ENCODE measurements at places on chromosomes 3 and 15.

- peak; percentile 35 for DNase-seq
Observed at GRCh38 chr3:17605032-17605431, 137.4 kb downstream of the TBC1D5 start.

DNA sequence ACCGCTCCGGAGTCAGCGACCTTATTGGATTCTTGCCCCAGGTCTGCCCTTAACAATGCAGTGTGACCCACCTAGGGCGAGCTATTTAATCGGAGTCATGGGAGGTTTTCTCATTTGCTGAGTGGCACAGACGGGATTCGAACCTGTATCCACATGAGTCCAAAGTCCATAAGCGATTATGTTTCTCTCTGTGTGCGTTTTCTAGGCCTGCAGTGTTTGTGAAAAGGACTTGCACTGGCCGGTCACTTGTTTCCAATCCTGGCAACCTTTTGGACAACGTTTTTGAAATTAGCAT, 691 bp upstream of the HDGFL3 start:
- no peak for DNase-seq

DNA sequence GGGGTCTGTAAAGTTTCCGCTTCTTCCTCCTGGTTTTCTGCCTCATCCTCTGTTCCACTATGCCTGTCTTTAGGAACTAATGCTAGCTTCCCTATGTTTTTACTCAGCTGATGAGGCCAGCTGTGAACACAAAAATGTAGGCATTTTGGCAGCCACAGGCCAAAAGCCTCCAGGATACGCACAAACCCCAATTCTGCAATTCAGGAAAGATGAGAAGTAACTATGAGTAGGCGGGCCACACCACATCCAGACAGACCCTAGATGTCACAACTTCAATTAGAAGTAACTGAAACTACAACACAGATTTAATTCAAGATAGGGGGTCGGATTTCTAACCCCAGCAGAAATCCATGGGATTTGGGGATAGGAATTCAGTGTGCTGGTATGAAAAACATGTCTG, 11.9 kb downstream of the CA12 start:
- no peak for DNase-seq

GRCh38 chr3:13141991-13142412, 68.8 kb upstream of the IQSEC1 start:
- peak; percentile 17 for DNase-seq

DNA sequence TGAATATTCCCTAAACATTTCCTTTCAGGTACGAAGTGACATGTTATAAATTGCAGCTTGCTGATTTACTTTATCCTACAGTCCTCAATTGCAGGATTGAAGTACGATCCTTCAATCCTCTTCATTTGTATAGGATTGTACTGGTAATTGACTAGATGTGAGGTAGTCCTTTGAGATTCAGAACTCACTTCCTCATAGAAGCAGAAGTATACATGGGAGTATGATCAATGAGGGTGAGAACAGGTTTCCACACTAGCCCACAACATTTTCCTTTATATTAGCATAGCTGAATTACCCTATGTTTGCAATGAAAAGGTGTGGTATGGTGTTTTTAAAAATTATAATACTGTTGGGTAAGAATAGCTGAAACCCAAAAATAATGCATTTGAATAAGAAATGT, 160.0 kb upstream of the UMPS start:
- no peak for DNase-seq

DNA sequence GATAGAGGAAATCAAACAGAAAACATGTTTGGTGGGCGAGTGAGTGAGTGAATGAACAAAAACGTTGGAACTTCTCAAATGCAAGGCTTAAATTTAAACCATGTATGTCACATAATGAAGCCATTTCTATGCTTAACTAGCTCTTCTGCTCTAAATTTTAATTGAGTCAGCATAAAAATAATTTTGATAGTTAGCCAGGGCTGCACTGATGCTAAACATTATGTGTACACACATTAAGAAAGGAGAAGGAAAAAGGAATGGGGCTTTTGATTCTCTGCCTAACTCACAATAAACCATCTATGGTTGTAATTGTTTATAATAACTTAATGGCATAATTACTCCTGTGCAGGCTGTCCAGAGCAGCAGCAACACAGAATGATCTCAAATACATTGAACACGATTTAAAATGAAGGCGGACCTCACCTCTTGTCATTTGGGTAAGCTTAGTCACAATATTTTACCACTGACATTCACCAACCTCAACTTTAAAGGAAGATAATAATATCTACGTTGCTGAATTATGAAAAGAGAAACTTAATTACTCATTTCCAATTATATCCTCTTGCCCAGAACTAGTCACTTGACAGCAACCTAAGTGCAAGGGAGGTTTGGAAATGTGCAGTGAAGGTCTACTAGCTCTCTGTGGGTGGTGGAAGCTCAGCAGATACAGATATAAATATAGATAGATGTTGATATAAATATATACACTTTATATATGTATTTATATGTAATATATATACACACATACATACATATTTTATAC, 318.4 kb upstream of the TRIM42 start:
- no peak for DNase-seq

DNA sequence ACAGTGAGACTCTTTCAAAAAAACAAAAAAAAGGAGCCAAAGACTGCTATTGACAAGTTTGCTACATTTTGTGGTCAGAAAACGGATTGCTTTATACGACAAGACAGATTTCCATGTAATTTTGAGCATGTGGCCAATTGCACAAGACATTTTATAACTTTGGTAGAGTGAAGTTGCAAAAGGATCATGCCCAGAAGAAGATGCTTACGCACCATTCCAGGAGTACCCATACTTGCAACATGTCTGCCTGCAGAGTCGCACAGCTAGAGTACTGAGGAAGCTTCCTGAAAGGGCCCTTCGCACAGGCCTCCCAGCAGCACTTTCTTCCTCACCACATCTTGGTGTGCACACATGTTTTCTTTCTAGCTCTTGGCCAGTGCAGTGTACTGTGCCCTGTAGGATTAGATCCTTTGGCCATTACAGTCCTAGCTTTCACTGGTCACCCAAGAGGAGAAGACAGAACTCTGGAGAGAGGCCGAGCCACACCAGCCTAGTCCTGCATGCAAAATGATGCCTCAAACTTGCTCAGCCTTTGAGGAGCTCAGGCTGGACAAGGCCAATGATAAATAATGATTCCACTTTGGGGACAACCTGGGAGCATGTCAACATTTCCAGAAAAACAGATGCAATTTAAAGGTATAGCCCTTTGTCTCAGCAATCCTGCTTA, 11.7 kb downstream of the CHDH start:
- DNase-seq, result no peak

GRCh38 chr15:101013769-101014675, 94.9 kb downstream of the LRRK1 start:
- DNase-seq, result no peak

GRCh38 chr15:42826251-42826890, 89.4 kb upstream of the CDAN1 start:
- DNase-seq, result no peak

GRCh38 chr15:74433592-74434262, at the start of gene SEMA7A:
SEMA7A (minus strand) TSS chr15:74433958; CDS start chr15:74433918, 40 bp downstream.
- DNase-seq, result peak; percentile 19

DNA sequence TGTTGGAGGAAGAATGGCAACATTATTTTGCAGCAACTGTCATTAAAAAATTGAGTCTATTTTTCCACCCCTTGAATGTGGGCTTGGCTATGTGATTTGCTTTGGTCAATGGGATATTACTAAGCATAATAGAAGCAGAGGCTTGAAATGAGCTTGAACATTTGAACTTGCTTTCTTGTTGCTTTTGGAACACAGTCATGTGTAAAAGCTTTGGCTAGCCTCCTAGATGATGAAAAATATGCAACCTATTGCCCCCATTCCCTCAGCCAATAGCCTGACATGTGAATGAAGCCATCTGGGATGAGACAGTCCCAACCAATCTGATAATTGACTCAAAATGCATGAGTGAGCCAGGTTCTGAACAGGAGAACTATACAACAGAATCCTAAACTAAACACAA, 78.4 kb downstream of the PLSCR2 start:
- peak; percentile 5 for DNase-seq

DNA sequence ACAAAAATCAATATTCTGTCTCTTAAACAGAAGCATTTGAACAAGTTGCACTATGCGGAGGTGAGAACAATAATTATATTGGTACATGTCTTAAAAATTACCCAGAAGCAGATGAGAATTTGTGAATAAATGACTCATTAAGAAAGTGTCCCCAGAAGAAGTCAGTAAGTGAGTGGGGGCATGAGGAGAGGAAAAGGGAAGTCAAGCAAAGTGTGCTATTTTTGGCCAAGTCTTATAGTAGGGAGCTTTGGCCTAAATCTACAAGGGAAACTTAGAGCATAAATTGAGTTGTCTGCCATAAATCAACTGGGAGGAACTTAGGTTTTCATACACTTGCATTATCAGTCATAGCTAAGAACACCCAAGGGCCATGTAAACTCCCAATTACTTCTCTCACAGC, 86.9 kb upstream of the SATB1 start:
- DNase-seq, result no peak

- DNase-seq, result no peak
Observed at GRCh38 chr3:134885877-134886621, 91.0 kb downstream of the EPHB1 start.

- no peak for DNase-seq
Observed at GRCh38 chr3:116939091-116939490, 229.5 kb downstream of the TUSC7 start.

- DNase-seq, result no peak
Observed at GRCh38 chr15:56839641-56840040, 78.8 kb upstream of the TCF12 start.

GRCh38 chr3:25594007-25594502, 70.7 kb downstream of the TOP2B start:
- DNase-seq, result peak; percentile 78

- DNase-seq, result no peak
Observed at GRCh38 chr15:67601073-67601472, 58.6 kb downstream of the MAP2K5 start.

DNA sequence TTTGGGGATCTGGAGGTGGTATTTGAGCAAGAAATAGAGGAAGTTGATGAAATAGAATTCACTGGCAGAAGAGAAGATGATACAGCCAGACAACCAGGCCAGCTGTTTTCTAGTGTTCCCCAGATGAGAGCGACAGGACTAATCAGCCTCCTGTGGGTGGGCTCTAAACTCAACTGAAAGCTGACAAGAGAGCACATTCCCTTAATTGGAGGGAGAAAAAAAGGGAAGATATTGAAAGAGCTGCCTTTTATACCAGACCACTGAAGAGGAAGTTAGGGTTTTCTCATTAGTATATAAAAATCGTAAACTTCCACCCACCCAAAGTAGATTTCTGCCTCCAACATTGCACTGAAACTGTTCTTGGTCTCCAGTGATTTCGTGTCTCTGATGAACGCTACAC, 6.5 kb upstream of the TM4SF19 start:
- DNase-seq, result no peak

DNA sequence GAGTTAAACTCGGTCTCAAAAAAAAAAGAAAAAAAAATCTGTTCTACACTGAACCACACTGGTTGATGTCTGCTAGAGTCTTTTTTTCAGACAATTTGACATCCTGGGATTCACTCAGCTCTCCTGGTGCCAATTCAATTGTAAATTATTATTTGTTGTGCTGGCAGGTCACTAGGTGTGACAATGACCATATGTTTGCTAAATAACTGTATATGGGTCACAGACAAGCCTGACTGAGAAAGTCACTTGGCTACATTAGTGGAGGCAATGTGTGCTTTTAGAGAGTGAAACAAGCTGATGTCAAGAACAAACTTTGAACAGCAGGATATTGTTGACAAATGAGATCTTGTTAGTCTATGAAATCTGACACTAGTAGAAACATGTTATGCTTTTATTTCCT, 1379.1 kb downstream of the ZPLD1 start:
- DNase-seq, result no peak

DNA sequence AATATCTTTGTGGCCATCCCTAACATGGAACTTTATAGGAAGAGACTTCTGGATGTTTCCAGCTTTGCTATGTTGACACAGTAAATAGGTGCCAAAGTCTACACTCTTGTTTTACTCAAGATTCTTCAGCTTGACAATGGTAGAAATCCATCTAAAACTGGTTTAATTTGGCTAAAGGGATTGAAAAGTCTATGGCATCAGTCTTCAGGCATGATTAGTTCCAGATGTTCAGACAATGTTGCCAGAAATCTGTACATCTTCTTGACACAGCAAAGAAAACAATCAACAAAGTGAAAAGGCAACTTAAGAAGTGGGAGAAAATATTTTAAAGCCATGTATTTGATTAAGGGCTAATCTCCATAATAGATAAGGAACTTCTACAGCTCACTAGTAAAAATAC, 130.5 kb downstream of the LRRC3B start:
- no peak for DNase-seq

GRCh38 chr3:8610951-8611350, 33.6 kb downstream of the SSUH2 start:
- no peak for DNase-seq

DNA sequence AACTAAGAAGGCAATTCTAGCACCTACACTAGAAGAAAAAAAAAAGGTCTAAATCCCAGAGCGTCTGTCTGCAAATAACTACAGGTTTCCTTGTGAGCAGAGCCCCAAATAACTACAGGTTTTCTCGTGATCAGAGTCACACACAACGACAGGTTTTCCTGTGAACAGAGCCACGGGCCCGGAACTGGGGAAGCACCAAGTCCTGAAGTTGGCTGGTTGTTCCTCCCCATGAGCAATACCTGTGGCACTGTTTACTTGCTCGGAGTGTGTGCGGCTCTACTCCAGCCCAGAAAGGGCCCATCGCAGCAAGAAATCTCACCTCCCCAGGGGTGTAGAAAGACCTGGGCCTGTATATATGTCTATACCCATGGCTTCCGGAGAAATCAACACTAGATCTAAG, 644 bp upstream of the MASP1 start:
- DNase-seq, result no peak

DNA sequence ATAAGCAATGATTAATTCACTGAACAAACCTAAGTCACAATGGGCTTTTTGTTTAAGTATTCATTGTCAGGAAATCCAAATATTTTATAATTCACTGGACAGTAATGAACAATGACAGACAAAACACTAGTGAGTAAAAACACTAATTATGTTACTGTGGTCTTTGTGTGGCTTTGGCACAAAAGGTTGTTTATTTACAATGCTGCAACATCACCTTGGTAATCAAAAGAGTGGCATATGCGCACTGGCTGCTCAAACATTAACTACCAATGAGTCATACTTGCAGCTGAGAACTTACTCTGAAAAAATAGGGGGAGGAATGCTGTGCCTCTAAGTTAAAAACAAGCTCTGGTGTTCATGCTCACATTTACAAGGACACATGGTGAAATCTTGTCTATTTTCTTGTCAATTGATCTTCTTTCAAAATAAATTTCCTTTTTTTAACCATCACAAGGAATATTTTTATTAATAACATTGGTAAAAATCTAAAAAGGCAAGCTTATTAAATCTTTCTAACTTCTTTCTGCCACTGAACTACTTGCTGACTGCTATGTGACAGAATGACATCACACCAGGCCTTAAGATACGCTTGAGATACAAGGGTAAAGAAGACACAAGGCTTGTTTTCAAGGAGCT, 85.2 kb upstream of the PPIB start:
- peak; percentile 87 for DNase-seq

GRCh38 chr3:189712906-189713483, 81.8 kb downstream of the TP63 start:
- DNase-seq, result no peak

GRCh38 chr15:74250266-74250665, 14.1 kb downstream of the CCDC33 start:
- no peak for DNase-seq

- DNase-seq, result no peak
Observed at GRCh38 chr3:18558507-18558906, 133.4 kb upstream of the SATB1 start.

GRCh38 chr15:26841514-26841913, 25.3 kb upstream of the GABRA5 start:
- no peak for DNase-seq

Data from HFF-Myc (cell line).